NCI-H69 (cell line): ENCODE measurements at places on chromosomes 1 and 21.

GRCh38 chr1:10178597-10179405, 31.6 kb upstream of the KIF1B start:
- no peak for DNase-seq

DNA sequence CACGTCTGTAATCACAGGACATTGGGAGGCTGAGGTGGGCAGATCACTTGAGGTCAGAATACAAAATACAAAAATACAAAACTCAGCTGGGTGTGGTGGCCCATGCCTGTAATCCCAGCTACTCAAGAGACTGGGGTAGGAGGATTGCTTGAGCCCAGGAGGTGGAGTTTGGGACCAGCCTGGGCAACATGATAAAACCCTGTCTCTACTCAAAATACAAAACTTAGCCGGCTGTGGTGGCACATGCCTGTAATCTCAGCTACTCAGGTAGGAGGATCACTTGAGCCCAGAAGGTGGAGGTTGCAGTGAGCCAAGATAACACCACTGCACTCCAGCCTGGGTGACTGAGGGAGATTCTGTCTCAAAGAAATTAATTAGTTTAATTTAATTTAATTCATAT, 6.5 kb upstream of the ITLN1 start:
- DNase-seq, result no peak

GRCh38 chr1:112030157-112030556, 40.7 kb upstream of the KCND3 start:
- DNase-seq, result no peak

DNA sequence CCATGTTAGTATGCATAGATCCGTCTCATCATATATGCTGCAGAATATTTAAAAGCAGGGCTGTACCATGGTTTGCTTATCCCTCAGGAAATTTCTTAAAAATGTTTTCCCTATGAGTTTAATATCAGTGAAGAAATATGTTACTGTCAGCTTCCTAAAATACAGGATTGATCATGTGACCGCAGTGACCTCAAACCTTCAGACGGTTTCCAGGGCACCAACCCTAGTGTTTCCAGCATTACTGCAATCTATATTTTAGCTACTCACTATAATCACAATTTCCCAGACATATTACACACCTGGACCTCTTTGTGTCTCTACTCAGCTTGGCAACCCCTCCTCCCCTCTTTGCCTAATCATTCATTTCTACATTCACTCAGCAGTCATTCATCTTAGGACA, 7.7 kb upstream of the SDHB start:
- no peak for DNase-seq

GRCh38 chr1:96309783-96310182, 411.8 kb upstream of the PTBP2 start:
- DNase-seq, result no peak
